ENCODE measurements at places on chromosomes 5 and 9. TPM values are rescaled to one million over a fixed set of nuclear protein-coding genes. Genes with fewer than 3 reads are reported as not detected.

GRCh38 chr5:149400304-149400703 lies 21.2 kb upstream of the IL17B start:
- H3K4me3 ChIP-seq = no peak overlapping the region
- DNase-seq = peak; percentile 39
- no peaks in the 10 kb centered on the region for H3K27me3 ChIP-seq
- no peaks in the 10 kb centered on the region for H3K36me3 ChIP-seq
- peaks cover 2% of the 10 kb centered on the region for H3K4me1 ChIP-seq
- no peak overlapping the region for H3K27ac ChIP-seq

DNA sequence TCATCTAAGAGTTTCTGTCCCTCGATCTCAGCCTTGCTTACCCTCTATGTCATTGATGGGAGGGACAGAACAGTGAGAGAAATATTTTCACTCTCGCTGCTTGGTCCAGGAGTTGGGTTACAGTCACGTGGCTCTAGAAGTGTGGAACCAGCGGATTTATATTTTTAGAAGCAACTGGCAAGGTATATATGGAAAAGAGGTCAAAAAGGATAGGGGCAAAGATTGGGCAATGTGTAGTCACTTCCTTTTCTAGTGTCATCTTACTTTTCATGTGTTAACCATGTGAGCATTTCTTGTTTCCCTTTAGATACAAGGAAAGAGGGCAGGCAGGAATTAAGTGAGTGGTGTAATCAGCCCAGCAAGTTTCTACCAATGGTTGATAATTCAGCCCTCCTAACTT lies 111.5 kb upstream of the ZNF366 start:
- H3K27me3 ChIP-seq = no peaks in the 10 kb centered on the region
- no peaks in the 10 kb centered on the region for H3K4me1 ChIP-seq
- no peak for DNase-seq
- H3K36me3 ChIP-seq = no peaks in the 10 kb centered on the region

GRCh38 chr5:143001764-143002351 lies 231.7 kb downstream of the ARHGAP26 start:
- H3K4me1 ChIP-seq = no peaks in the 10 kb centered on the region
- no peaks in the 10 kb centered on the region for H3K36me3 ChIP-seq
- no peak overlapping the region for H3K27ac ChIP-seq
- no peak for DNase-seq

DNA sequence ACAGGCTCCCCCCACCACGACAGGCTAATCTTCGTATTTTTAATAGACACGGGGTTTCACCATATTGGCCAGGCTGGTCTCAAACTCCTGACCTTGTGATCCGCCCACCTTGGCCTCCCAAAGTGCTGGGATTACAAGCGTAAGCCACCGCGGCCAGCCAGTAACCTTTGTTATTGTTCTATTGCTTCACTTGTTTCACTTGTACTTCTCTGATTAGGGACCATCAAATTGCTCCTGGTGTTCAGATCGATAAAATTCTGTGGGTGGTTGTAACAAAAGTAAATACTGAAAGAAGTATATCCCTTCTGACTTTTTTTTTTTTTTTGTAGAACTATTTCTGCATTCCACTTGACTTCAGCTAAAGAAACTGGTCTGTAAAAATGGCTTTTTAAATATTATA lies 445.5 kb upstream of the CDH10 start:
- no peaks in the 10 kb centered on the region for H3K4me1 ChIP-seq
- no peaks in the 10 kb centered on the region for H3K27me3 ChIP-seq
- no peak for DNase-seq
- no peaks in the 10 kb centered on the region for H3K36me3 ChIP-seq
- H3K27ac ChIP-seq = no peak overlapping the region
- H3K4me3 ChIP-seq = no peak overlapping the region

NUDCD2 gene
- polyA plus RNA-seq = 9.1 TPM

CDKN2A gene
- polyA plus RNA-seq = 6.8 TPM

SLC36A2 gene
- not detected for polyA plus RNA-seq
